ENCODE measurements at places on chromosomes 7 and 10.

GRCh38 chr7:158648787-158649186, 55.8 kb downstream of the NCAPG2 start:
- DNase-seq, result no peak

GRCh38 chr7:100016215-100016901, 962 bp downstream of the ZKSCAN1 start:
- no peak for DNase-seq

DNA sequence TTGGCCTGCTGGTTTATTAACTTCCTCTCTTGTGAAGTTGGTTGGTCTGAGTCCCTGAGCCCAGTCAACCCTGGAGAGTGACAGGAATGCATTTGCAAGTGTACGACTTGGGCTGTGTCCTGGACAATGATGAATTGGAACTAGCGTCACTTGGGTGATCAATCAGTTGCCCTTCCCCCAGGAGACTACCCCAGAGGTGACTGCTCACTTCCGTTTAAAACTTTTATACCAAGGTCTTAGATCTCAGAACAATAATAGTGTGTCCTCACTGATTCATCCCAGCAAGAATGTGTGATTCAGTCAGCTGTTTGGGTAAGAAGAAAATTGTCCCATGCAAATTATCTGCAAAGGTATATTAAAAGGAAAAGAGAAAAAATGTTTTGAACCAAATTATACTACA, 102.9 kb upstream of the ARMC3 start:
- peak; percentile 68 for DNase-seq

DNA sequence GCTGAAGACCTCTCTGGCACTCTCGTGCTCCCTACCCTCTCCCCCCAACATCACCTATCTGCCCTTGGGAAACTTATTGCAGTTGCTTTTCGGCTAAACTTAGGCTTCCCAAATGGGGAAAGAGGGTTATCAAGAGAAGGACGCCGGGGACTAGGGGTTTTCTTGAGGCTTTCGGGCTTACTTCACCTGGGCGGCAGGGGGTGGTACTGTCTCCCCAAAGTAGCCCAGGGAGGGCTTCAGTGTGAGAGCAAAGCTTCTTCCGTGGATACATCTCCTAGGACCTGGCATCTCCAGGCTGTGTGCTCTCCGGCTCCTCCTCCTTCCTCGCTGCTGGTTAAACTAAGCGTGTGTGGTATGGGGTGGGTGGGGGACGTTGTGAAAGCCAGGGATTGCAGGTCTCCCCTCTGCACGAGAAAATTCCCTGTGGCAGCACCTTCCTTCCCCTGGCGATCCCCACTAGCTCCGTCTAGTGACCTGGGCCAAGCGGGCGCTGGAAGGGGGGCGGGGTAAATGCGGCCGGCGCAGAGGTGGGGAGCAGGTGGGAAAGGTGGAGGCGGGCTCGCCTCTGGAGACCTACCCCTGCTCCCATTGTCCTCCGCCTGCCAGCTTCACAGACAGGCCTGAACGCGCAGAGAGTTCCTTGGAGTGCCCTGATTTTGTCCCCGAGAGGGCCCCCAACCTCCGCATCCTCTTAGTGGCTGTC, 1.1 kb downstream of the PLXDC2 start:
- DNase-seq, result no peak

GRCh38 chr10:69464801-69465401, 13.6 kb downstream of the TSPAN15 start:
- no peak for DNase-seq

- peak; percentile 100 for DNase-seq
Observed at GRCh38 chr10:77350711-77351119, 286.9 kb downstream of the KCNMA1 start.

- no peak for DNase-seq
Observed at GRCh38 chr7:41693150-41693997, 9.5 kb downstream of the INHBA start.
